ENCODE measurements at places on chromosomes 16 and 17.

- DNase-seq, result no peak
These were observed 63.9 kb downstream of the RTN4RL1 start for GRCh38 chr17:1961189-1961588.

GRCh38 chr16:65781363-65781762 lies 585.1 kb upstream of the CDH5 start:
- no peak for DNase-seq

DNA sequence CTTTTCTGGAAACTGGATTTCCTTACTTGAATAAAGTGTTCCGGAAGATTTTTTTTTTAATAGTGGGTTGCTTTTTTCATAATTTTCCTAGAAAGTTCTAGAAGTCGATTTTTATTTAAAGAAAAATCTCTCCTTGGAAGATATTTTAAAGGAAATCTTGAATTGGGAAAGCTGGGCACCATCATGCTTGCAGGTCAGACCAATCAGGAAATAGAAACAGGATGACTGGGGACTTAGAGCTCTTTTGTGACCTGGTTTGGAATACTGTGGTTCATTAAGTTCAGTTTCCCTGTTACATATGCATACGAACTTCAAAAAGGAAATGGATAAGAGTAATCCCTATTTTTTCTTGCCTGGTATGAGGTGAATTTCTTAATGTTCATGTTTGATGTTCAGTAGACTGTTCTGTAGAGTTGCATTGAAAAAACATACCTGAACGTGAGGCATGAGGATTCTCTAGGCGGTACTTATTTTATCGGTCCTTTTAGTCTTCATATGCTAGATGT lies 1.2 kb downstream of the NFATC3 start:
- DNase-seq, result no peak

GRCh38 chr16:2912330-2913199 lies 834 bp downstream of the FLYWCH1 start:
- no peak for DNase-seq

GRCh38 chr16:19804538-19805323 lies 79.9 kb downstream of the GPRC5B start:
- no peak for DNase-seq

DNA sequence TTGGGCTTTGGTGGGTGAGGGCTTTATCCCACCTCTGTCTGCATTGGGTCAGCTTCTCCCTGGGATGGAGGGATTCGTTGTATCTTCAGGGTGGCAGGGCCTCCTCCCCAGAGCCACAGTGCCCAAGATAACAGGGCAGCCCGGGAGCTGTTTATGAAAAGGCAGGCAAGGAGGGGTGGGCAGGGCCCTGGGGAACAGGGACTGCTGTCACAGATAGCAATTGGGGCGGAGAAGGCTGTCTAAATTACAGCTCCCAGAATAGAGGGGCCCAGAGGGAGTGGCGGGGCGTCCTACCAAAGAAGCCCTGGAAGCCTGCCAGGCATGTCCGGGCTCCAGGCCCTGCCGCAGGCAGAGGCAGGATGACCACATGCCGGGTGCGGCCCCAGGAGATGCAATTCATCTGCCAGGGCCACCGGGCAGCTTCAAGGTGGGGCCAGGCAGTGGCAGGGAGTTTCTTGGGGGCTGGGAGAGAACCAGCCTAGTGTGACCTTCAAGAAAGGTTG lies 18.8 kb upstream of the PHOSPHO1 start:
- no peak for DNase-seq

- no peak for DNase-seq
These were observed 43.7 kb upstream of the ZNF750 start for GRCh38 chr17:82883419-82884031.

GRCh38 chr16:74556375-74556922 lies 50.5 kb downstream of the GLG1 start:
- DNase-seq, result no peak

DNA sequence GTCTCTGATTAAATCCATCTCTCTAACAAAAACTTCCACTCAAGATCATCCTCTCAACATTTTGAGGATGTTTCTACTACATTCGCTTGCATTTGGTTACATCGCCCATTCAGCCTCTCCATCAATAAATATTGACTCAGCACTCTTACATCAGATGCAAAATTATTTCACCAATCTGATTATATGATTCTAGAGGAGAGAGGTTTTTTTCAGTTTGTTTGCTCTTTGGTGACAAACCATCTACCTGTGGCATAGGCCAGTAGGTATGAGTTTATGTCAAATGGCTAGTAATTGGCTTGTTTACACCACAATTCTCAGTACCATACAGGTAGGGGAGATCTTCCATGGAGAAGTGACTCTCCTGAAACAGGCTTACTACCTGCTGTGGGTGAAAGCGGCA lies 52.3 kb downstream of the TOX3 start:
- no peak for DNase-seq

- DNase-seq, result no peak
These were observed 16.9 kb upstream of the RNF213 start for GRCh38 chr17:80243526-80244433.

- DNase-seq, result no peak
These were observed 9.9 kb downstream of the C17orf100 start for GRCh38 chr17:6661464-6661848.

DNA sequence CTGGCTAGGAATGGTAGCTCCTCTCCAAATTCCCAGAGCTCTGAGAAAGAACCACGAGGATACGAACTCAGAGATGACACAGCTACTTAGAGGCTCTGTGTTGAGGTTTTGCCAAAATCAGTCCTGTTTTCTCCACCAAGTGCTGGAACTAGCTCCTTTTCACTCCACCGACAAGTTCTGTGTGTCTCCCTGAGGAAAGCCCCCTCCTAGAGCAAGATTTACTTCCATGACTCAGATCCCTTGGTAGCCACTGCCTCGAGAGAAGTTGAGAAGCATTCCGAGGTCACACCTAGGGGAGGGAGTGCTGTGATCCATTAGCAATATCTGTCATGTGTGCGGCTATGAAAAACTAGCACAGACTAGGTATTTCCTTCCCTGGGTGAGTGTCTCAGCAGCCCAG lies 30.6 kb downstream of the IL21R start:
- no peak for DNase-seq

GRCh38 chr16:11253995-11254912 lies 1.8 kb downstream of the SOCS1 start:
- no peak for DNase-seq

DNA sequence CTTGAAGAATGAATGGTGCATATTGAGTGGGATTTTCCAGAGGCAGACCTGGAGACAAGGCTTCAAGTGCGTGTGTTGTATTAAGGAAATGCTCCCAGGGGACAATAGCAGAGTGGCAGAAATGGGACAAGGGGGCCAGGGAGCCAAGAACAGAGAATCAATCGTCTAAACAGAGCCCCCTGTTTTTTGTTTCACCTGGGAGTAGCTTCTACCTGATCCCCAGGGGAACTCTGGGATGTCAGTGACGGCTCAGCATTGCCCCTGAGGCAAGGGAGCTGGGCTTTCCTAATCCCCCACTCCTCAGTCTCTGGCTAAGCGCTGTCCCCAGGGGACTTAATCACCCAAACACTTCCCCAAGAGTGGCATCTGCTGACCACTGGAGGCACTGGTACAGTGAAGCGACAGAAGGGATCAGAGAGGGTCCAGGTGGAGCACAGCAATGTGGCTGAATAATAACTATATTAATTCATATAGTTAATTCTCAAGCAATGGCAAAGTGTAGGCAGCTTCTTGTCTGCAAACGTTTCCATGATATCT lies 35.7 kb upstream of the C16orf78 start:
- no peak for DNase-seq

DNA sequence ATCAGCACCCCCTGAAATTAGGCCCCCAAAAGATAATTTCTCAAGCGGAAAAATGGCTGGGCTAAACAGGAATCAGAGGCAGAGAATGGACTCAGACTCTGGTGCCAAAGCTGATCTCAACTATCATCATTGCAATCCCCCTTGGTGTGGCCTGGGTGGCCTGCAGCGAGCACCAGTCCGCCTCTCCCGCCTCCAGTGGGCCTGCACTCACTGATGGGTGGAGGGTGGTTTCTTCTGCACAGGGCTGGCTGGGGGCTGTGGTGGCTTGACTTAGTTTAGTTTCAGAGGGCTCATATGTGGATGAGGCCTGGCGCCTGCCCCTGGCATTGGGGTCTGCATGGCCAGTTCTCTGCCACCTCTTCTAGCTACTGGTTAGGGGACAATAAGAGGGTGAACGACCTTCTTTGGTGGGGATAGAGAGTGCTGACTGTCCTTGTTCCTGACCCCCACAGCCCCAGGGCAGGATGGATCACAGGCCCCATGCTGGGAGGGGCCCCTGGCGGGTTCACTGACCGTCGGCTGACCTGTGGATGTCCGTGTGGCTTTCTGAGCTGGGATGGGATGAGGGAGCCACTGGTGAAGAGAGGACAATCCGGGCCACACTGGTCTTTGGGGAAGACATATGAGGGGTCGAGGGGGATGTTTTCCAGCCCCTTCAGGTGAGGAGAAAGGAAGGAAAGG lies 62.7 kb downstream of the SNX20 start:
- no peak for DNase-seq

- DNase-seq, result no peak
These were observed 3.3 kb upstream of the CACNG5 start for GRCh38 chr17:66831383-66832210.

DNA sequence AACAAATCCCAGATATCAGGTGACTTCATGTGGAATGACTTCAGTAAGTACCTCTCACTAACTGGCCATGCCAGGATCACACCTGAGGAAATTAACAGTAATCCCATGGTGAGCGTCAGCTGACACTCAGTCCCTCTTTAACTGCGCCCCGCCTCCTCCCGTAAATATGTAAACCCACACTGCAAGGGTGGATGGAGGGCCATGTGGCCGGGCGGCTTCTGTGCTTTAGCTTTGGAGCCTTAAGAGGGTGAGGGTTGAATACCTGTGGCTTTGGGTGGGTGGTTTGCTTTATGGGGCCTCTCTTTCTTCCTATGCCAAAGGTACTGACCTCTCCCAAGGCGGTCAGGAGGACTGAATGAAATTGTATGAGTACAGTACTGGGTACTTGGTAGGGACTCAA lies 141.7 kb downstream of the MRM1 start:
- no peak for DNase-seq

DNA sequence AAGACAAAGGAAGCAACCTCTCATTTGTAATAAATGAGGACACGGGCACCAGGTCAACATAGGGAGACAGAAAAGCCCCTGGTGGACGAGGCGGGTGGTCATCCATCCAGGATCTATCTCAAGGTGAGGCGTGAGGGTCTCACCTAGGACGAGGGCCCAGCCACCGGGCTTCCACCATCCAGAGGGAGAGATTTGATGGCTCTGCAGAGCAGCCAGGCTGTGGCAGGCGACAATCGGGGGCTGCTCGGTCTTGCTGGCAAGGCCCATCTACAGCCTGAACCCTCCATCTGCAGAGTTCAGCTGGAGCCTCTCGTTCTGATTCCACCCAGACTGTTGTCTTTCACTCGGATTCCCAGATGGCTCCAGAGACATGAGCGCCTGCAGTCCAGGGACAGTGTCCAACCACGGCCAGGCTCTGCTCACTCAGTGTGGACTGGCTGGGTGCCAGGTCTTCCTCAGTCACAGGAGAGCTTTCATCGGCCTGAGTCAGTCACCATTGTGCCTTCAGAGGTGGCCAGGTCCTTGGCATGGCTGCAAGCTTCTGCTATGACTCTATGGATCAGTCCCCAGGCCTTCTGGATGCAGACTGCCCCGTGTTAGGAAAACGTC lies 5.9 kb downstream of the LITAFD start:
- DNase-seq, result no peak

GRCh38 chr16:24844101-24845030 lies 1.4 kb upstream of the SLC5A11 start:
- no peak for DNase-seq

GRCh38 chr17:17417718-17418181 lies 59.0 kb upstream of the MED9 start:
- no peak for DNase-seq

DNA sequence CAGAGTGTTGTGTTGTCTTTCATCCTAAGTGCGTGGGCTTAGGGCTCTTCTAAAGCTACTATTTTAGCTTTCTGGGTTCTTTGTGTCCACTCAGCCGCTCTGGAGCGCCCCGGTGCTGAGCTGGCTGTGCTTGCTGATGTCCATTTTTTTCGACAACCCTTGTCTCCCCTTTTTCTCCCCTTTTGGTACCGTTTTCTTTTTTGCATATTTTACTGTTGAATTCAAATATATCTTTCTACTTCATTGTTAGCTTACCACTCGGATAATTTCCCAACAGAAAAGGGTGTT lies 1.2 kb downstream of the SRRM2 start:
- no peak for DNase-seq

- no peak for DNase-seq
These were observed 1.8 kb upstream of the APOH start for GRCh38 chr17:66230922-66231591.

DNA sequence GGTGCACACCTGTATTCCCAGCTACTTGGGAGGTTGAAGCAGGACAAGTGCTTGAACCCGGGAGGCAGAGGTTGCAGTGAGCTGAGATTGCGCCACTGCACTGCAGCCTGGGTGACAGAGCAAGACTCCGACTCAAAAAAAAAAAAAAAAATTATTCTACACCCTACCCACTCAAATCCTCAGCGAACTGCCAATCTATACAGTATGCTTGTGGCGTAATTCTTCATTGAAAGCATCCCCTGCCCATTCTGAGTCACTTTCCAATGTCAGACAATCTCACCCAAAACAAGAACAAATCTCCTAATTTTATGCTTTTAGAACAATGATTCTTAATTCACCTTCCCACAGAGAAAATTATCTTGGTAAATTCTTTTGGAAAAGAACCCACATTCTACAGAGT lies 12.0 kb downstream of the AMFR start:
- DNase-seq, result no peak

GRCh38 chr16:54545854-54546511 lies 259.4 kb upstream of the IRX3 start:
- DNase-seq, result no peak

DNA sequence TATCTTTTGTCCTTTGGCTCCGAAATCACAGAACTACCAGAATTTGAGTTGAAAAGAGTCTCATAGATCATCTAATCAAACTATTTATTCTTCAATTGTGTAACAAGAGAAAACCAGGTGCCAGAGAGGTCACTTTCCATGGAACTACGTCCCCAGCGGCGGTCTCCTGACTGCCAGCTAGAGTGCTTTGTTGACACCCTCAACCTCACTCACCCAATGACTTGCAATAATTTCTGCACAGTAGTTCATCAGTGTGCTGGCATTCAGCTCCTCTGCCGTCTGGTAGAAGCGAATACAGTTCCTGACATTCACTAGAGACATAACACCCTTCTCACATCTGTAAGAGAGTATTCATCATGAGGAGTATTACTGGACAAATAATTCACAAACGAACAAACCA lies 54.2 kb downstream of the ANKFY1 start:
- DNase-seq, result no peak

GRCh38 chr16:9012848-9013507 lies 49.3 kb upstream of the USP7 start:
- no peak for DNase-seq

GRCh38 chr16:72210555-72210954 lies 38.6 kb upstream of the PMFBP1 start:
- DNase-seq, result no peak

- DNase-seq, result no peak
These were observed 119.5 kb downstream of the SALL1 start for GRCh38 chr16:51031598-51031997.
